ENCODE measurements at places on chromosomes 1 and 21.

- DNase-seq = no peak
Observed at GRCh38 chr1:67880056-67880601, 46.9 kb upstream of the GNG12 start.

GRCh38 chr1:45370575-45370974 is 30.3 kb upstream of the MUTYH start:
- DNase-seq = no peak

DNA sequence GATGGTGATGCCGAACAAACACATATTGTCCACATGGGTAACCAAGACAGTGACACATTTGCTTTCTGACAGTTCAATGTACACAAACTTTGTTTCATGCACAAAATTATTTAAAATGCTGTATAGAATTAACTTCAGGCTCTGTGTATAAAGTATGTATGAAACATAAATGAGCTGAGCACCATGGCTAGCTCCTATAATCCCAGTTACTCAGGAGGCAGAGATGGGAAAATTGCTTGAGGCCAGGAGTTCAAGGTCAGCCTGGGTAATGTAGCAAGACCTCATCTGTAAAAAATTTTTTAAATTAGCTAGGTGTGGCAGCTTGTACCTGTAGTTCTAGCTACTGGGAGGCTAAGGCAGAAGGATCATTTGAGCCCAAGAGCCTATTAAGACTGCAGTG is 19.2 kb upstream of the RC3H1 start:
- no peak for DNase-seq

GRCh38 chr1:96845464-96845863 is 123.9 kb downstream of the PTBP2 start:
- DNase-seq = no peak

GRCh38 chr1:90417126-90417525 is 300.0 kb downstream of the BARHL2 start:
- no peak for DNase-seq

DNA sequence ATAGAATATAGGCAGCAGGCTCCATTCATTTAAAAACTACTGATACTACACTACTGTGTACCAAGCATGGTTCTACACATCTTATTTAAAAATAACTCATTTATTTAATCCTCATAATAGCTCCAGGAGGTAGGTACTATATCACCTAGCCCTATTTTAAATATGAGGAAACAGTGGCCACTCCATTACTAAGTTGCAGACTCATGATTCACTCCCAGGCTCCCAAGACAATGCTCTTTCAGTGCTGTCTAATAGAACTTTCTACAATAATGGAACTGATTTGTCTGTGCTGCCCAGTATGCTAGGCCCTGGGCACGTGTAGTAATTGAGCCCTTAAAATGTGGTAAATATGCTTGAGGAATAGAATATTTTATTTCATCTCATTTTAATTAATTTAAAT is 357.1 kb downstream of the LTN1 start:
- no peak for DNase-seq

All from activated naive CD4-positive, alpha-beta T cell treated with Interleukin-2 at 50 U/mL for 16 hours (primary cell).